H7 (cell line): ENCODE measurements at places on chromosomes 6 and 20. TPM values are rescaled to one million over a fixed set of nuclear protein-coding genes. Genes with fewer than 3 reads are reported as not detected.
A peak's percentile ranks its signal among the peaks of the same experiment; 100 is the strongest.

GRCh38 chr6:24777227-24777626, 2.5 kb downstream of the GMNN start:
- no peak for DNase-seq

DNA sequence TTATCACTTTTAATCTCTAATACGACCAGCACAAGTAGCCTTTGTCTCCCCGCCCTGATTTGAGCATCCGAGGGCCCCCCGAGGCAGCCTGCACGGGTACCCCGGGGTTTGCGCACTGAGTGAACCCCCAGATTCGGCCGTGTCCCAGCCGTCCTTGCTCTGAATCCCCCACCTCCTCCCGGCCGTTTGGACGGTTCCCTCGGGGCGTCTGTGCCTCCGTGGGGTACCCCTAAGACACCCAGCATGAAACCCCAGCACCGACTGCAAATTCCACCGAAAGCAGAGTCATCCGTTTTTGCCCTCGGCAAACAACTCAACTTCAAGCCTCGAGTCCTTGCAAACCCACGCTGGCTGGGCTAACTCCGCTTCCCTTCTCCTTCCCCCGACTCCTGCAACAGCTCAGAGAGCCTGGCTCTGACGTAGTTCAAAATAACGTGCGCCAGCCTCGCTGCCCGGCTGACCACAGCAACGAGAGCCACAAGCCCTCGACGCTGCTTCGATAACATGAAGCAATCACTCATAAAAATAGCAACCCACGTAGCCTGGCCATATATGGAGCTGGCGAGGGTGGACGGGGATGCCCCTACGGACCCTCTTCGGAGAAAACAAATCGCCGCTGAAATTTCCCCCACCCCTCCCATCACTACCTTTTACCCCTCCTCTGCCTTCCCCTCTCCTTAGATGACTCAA, 764 bp upstream of the SNAP25 start:
- peak; percentile 72 for DNase-seq

DNA sequence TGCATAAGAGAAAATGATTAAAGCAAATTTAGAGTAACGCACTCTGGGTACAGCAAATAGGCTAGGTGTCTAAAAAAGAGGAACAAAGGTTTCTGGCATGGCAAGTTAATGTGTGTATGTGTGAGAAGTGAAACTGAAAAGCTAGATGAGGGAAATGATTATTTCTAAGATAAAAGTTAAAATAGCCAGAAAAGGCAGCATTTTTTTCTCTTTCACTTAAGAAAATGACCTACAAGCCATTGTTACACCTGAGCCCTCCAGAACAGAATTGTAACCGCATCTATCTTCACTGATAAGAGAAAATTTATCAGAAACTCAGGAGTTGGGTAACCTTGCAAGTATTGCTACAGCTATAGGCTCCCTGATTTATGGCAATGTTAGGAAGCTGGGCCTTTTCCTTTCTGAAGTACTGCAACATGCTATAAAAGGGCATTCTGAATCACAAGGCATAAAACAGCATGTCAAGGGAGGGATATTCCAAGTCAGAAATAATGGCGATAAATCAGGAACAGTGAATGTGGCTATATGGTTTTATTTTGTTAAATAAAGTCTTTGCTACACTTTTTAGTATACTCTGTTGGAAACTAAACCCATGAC, 395.3 kb downstream of the TBC1D32 start:
- no peak for DNase-seq

- DNase-seq, result no peak
Observed at GRCh38 chr6:5582762-5583161, 321.4 kb downstream of the FARS2 start.

SLC22A3 gene
- 17.3 and 23.9 TPM in 2 replicates for total RNA-seq

- no peak for DNase-seq
Observed at GRCh38 chr20:17803765-17804164, 104.0 kb downstream of the BANF2 start.

FAM217A gene
- total RNA-seq, result not detected in 2 replicates

- DNase-seq, result no peak
Observed at GRCh38 chr6:147127587-147127986, 76.6 kb upstream of the STXBP5 start.

- peak; percentile 58 for DNase-seq
Observed at GRCh38 chr20:38252292-38253288, 7.9 kb downstream of the KIAA1755 start.

C20orf144 gene
- 0.11 TPM in 1 of 2 replicates, not detected in the other for total RNA-seq

ULBP3 gene
- total RNA-seq, result 1.9 and 2.1 TPM in 2 replicates

DNA sequence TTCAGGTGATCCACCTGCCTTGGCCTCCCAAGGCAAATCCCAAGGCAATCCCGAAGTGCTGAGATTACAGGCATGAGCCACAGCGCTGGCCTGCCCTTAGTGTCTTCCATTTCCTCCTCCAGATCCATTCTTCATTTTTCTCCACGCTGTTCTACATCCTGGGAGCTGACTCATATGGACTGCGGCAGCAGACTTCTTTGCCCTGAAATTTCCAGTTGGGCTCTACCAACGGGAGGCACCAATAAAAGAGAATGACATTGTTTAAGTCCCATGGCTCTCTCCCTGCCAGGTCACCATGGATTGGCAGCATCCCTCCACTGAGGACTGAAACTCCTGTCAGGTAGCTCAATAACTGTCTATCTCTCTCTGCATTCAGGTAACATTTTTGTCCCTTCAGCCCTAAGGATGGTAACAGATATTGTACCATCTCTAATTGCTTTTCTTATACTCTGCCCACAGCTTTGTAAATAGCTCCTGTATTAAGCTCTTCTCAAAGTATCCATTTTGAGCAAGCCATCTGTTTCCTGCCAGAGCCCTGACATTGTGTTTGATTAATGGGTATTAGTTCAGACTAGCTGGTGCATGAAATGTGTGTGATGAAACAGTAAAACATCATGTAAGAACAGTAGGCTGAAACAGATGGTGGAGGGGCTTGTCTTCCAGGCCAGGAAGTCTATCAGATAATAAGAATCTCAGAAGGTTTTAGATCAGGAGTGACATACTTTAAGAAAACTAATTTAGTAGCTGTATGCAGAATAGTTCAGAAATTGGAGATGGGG, 3.6 kb downstream of the TBCC start:
- no peak for DNase-seq

- DNase-seq, result no peak
Observed at GRCh38 chr6:112443179-112444065, 96.3 kb downstream of the RFPL4B start.

RAET1L gene
- total RNA-seq, result not detected in 2 replicates

GRCh38 chr20:38139156-38139912, 25.7 kb downstream of the TGM2 start:
- no peak for DNase-seq

GRCh38 chr6:24227556-24227955, 101.5 kb downstream of the NRSN1 start:
- no peak for DNase-seq

ARID1B gene
- total RNA-seq, result 20.9 and 27.8 TPM in 2 replicates

- DNase-seq, result no peak
Observed at GRCh38 chr6:47079638-47080037, 37.5 kb upstream of the ADGRF1 start.

GRCh38 chr6:83352424-83353061, 78.3 kb downstream of the ME1 start:
- DNase-seq, result no peak
